ENCODE measurements at places on chromosomes 5 and 9.

GRCh38 chr9:18235181-18235908 is 238.6 kb upstream of the ADAMTSL1 start:
- DNase-seq, result no peak

DNA sequence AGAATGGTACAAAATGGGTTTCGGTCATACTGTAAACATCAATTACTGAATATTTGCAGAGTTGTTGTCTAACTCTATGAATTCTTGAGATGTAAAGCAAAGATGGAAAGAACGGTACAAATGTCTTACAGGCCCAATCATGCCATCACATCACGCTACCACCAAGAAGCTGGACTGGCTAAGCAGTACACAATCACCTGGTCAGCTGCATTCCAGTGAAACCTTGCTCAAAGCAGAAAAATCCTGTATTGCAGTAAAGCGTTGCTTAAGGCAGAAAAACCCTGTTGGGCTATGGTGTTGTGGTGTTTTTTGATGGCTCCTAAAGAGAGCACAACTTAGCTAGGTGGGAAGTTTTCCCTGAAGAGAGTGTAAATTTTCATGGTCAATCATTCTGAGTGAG is 112.6 kb upstream of the RASA1 start:
- DNase-seq, result no peak

DNA sequence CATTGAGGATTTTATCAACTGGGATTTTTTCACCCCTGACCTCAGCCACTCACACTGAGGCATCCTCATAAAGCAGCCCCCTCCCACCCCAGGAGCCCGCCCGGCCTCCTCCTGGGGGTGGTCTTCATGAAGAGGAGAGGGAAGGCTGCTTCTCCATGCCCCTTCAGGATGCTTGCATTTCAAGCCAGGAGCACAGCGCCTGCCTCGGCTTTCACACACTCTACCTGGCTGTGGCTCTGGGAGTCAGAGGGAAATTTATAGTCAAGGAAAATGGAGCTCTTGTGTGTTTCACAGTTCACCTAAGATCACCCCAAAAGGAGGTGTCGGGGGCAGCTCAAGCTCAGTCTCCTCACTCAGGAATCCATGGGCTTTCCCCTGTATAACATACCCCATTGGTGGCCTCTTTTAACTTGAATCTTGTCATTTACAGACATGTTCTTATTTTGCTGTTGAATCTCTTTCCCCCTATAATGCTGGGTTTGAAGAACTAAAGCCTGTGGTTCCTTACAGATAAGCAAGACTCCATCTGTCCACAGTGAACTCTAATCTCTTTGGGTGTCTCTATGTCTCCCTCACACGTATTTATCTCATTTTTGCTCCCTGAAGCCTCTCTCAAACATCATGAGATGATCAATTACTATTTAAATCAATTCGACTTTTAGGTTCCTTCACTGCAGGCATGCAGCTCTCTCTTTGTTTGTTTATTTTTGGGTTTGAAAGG is 22.6 kb upstream of the IQGAP2 start:
- no peak for DNase-seq

- no peak for DNase-seq
Measured at GRCh38 chr5:14365831-14366430, 215.7 kb upstream of the OTULINL start.

DNA sequence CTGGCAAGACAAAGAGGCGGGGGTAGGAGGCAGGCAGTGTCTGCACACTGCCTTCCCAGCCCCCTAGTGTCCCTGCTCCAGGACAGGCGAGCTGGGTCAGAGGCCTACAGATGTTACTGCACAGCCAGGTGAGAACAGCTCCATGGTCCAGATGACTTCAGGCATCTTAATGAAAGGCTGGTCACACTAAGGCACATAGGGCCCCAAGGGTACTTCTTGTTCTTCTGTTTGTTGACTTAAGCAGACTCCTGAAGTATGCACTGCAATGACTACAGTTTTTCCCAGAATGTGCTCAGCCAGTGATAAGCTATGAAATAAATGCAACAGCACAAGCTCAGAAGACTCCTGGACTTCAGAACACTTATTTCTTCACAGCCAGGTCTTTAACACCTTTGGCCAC is 27.4 kb downstream of the ATPSCKMT start:
- no peak for DNase-seq

- no peak for DNase-seq
Measured at GRCh38 chr5:176861276-176861675, 37.9 kb downstream of the HK3 start.

GRCh38 chr9:97547098-97547829 is 45.8 kb downstream of the TMOD1 start:
- no peak for DNase-seq

DNA sequence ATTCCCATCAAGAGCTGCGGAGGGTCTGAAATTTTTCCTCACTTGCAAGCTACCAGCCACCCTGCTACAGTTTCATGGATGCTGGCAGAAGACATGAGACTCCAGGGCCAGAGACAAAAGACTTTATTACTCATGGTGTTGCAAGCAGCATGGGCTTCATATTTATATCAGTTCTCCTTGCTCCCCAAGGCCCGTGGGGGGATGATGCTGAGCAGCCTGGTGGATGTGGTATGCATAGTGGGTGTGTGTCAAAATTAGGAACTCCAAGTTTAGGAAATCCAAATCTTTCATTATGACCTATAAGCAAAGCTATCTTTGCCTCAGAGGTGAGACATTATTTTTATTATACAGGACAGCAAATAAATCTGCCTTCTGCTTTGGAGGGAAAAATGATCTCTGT is 105.7 kb upstream of the ALDH1B1 start:
- DNase-seq, result no peak

- no peak for DNase-seq
Measured at GRCh38 chr5:138110266-138110963, 26.6 kb downstream of the WNT8A start.

DNA sequence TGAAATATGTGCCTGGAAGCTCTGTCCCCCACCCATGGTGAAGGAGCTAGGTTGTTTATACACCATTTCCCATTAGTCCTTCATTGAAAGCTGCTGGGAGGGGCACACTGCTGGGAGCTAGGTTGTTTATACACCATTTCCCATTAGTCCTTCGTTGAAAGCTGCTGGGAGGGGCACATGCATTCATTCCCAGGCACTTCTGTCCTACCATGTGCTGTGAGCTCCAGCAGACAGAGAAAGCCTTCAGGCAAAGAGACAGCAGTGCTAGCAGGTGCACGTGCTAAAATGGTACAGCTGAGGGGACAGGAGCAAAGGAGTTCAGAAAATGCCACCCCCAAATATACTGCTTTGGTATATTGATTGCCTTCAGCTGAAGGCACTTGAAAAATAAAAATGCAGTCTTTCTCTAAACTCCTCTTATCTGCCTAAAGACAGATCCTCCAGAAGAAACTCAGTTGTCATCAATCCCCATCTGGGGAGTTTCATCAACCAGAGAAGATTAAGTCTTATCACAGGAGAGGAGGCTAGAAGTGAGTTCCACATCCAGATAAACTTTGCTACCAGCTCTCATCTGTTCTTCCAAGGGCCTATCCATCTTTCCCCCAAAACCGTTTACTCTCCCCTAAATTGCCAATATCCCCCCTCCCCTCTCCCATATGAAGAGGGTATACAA is 27.7 kb upstream of the DAPK1 start:
- no peak for DNase-seq

GRCh38 chr5:10826971-10827370 is 65.9 kb upstream of the DAP start:
- DNase-seq, result no peak

GRCh38 chr5:35468811-35469210 is 148.9 kb upstream of the SPEF2 start:
- DNase-seq, result no peak

DNA sequence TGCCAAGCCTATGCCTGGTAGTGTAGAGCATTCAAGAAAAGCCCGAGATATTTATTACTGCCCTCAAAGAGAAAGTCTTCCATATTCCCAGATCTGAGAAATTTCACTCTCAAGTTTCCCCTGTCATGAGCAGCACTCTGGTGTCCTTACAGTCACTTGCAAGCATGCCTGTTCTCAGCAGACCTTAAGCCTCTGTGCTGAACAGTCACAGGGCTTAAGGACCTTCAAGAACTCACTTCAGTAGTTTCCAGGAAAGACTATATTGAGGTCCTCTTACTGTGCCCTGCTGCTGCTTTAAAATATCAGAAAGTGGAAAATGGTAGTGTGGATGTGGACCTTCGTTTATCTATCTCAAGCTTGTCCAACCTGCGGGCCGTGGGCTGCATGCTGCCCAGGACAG is 53.5 kb downstream of the DNAJC21 start:
- no peak for DNase-seq

- DNase-seq, result no peak
Measured at GRCh38 chr5:170262061-170263045, 29.6 kb downstream of the C5orf58 start.

DNA sequence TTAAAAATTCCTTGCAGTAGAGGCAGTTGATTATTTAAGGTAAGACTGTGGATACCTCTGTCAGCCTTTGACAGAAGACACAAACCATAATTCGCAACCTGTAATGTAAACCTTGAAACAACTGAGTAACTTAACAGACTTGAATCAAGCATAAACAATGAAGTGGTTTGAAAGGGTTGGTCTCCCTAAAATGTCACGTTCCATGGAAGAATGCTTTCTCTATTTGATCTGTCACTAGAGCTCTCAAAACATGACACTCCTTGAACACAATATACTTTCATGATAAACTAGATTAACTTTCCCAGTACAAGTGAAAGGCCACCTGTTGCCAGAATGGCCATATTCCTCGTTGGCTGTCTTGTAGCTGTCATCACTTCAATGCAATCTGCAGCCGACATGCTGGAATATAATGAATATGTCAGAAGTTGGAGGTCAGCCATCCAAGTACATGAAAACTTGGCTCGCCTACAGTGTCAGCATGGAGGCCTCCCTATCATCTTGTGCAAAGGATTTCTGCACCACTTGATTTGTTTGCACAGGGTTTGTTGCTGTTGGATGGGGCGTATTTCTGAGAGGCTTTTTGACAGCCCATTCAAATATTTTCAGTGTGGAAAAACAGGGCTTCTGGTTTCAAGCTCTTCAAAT is 228.0 kb downstream of the TLE4 start:
- peak; percentile 86 for DNase-seq

GRCh38 chr9:136568288-136569081 is 22.6 kb upstream of the NOTCH1 start:
- no peak for DNase-seq

DNA sequence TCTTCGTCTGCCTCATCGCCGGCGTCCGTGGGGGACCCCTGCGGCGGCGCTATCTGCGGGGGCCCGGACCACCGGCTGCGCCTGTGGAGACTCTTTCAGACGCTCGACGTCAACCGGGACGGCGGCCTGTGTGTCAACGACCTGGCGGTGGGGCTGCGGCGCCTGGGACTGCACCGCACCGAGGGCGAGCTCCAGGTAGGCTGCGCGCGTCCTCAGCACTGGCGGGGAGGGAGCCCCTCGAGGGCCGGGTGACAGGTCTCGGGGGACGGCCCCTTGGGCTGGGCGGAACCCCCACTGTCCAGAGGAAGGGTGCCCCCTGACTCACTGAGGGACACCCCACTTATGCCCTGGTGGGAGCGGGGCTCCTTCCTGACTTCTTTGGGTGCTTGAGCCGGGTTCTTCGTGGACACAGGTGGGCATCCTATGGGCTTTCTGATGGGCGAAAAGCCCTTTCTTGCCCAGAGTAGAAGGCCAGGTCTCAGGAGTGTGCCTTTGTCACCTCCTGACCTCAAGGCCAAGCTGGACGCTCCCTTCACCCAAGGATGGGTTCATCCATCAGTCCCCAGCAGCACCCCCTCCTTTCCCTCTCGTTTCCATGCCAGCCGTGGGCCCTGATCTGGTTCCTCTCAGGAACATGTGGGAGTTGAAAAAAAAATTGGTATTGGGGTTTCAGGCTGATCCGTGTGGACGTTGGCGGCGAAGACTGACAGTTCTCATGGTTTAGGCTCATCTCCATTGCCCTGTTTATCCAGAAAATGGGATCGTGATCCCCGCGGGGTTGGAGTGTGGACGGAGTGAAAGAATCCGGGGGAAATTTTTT is 564 bp downstream of the SLC25A25 start:
- peak; percentile 26 for DNase-seq

DNA sequence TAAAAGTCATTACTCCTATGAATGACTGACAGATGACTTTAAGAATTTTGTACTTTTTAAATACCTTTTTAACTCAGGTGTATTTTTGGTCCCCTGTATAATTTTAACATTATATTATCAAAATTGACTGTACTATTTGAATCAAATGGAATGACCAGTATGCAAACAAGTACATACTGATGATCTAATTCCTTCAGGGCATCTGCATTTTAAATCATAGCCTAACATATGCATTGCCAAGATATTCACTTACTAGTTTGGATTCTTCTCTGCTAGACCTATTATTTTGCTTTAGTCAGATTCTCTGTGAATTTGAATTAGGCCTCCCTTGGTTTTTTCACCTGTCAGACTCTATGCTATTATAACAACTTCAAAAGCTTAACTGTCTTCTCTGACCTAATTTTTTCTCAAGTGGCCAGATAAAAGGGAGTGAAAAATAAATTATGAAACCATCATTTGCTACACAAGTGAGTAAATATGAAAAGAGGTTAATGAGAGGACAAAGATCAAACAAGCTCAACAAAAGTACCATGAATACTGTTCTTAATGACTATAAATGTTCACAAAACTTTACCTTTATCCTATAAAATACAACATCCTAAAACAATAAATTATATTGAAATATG is 1505.2 kb upstream of the CDH9 start:
- DNase-seq, result no peak

GRCh38 chr9:88216126-88216995 is 78.1 kb upstream of the SPATA31C2 start:
- no peak for DNase-seq

DNA sequence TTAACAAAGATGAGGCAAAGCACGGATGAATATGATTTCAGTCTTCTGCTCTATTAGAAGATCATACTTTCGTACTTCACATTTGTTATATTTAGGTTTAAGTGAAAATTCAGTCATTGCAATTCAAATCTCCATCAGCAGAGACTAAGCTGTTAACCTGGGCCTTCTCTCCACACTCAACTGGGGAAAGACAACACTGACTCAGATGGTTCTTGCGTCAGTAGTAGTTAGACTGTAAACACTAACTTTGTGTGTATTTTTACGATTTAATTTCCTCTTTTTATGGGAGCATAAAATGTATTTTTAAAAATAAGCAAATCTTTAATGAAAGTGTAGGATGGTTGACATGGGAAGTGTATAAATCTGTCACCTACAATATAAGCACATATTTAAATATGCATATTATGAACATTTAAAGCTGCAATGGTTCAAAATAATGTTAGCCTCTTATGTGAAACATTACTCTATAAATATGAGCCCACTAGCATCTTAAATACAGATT is 42.7 kb upstream of the ZNF608 start:
- DNase-seq, result no peak

DNA sequence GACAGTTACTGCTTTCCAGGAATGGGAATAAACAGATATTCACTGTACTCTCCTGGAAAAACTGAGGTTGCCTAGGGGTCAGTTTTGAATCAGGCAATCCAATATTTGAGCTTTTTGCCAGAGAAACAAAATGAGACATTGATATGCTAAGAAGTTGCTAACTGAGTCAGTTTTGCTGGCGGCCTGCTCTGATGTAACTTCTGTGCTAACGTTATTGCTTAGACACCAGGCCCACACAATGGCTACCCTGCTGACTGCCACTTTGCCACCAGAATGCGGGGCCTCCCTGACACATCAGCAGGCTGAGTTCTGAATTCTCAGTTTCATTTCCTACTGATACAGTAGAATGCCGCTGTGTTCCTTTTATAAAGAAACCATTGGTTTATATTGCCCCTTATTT is 18.2 kb upstream of the ZNF618 start:
- DNase-seq, result no peak

- DNase-seq, result no peak
Measured at GRCh38 chr5:135154197-135154596, 120.2 kb upstream of the PITX1 start.

Measured in endothelial cell of umbilical vein (primary cell).